ENCODE measurements at places on chromosomes 16 and 17.
A peak's percentile ranks its signal among the peaks of the same experiment; 100 is the strongest.

- no peak for DNase-seq
These were observed 41.8 kb upstream of the CNTNAP4 start for GRCh38 chr16:76235426-76235825.

DNA sequence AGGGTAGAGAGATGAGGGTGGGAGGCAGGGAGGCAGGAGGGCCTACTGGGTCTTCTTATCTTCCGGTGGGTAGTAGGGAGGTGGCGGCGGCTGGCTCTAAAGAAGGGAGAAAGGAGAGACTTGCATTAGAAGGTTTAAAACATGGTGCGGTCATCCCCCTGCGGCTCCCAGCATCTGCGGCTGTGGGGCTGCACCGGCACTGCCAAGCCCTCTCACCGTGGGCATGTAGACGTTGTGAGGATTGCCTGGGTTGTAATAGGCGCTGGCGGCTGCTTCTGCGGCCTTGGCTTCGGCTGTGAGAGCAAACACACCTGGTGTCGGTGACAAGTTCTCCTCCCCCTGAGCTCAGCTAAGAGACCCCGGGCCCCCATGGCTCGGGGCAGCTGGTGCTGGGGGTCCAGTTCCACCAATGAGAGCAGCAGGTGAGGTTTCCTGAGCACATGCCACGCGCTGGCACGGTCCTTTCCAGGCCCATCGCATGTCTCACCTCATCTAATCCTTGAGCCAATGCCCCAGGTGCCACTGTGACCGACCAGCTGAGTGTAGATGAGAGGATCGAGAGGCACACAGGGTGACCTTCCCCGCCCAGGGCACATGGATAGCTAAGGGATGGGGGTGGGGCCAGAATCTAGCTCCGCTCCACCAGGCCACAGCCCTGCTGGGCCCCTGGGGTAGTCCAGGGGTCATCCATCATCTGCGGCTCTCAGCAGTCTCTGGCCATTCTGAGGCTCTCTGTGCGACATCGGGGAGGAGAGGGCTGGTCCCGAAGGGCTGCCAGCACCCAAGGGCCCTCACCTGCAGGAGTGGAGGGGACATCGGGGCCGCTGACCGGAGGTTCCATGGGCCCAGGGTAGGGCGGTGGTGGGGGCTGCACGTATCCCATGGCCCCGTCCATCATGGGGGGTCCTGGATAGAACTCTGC is 2.7 kb upstream of the UNC13D start:
- DNase-seq = no peak

DNA sequence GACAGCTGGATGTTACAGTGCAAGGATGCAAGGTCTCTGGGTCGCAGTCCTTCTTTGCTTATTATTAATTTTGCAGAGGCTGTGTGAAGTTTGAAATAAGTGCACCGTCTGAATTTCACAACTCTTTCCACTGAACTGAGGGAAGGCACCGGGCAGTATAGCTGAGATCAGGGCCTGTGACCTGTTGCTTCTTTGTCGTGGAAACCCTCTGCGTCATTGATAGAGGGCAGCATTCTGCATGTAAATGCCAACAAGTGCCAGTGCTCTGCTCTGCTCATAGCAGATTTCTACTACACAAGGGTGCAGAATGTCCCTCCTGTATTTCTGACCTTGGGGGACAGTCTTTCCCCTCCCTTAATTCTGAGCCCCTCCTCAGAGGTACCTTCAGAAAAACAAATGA is 26.0 kb downstream of the CD300LF start:
- DNase-seq = no peak

- DNase-seq = peak; percentile 31
These were observed 12.9 kb downstream of the PLK1 start for GRCh38 chr16:23691483-23692189.

GRCh38 chr17:68491381-68492231 is 20.6 kb upstream of the PRKAR1A start:
- DNase-seq = peak; percentile 64

DNA sequence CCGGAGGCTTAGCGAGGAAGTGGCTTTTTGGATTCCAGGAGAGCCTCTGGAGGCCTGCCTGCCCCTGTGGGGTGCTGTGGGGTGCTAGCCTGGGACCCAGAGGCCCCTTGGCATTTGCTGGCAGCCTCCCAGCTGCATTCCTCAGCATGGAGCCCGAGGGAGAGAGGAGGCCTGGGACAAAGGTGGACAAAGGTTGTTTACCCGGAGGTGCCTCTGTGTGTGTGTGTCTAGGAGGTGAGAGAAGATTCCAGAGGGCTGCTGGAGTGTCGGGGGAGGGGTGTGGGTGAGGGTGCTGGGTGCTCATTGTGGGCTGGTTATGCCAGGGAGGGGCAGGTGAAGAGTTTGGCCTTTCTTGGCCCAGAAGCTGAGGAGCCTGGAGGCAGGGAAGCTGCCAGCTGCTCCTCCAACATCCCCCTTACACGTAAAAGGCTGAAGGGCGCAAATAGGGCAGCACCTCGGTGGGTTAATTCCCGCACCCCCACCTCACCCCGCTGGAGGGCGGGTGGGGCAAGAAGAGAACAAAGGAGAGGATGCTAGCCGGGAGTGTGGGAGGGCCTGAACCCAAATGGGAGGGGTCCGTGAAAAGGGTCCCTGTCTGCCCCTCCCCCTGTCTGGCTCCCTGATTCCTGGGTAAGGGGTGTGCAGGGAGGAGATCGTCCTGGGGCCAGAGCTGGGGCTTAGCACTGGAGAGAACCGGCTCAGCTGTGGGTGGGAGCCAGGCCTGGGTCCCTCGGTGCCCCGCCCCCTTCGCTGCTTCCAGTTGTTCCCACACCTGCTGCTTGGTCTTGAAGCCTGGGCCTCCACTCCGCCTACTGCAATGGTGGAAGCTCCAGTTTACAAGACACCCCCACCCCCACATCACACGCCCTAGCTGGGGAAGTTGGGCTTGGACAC is 9.9 kb downstream of the HEXIM2 start:
- peak; percentile 86 for DNase-seq

- DNase-seq = peak; percentile 48
These were observed 21.1 kb downstream of the ACSM1 start for GRCh38 chr16:20676268-20676825.

- DNase-seq = no peak
These were observed 254.1 kb upstream of the ZFHX3 start for GRCh38 chr16:73301984-73302383.

GRCh38 chr17:29243792-29244191 is 2.9 kb upstream of the CRYBA1 start:
- no peak for DNase-seq

DNA sequence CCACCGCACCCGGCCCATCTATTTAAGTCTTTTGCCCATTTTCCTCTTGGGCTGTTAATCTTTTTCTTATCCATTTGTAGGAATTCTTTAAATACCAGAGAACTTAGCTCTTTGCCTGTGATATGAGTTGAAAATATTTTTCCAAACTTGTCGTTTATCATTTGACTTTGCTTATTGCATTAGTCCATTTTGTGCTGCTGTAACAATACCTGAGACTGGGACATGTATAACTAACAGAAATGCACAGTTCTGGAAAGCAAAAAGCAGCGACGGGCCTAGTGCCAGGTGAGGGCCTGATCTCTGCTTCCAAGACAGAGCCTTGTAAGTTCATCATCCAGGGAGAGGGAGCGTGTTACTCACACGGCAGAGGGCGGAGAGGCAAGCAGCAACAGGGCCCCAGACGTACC is 25.6 kb upstream of the BHLHA9 start:
- no peak for DNase-seq

DNA sequence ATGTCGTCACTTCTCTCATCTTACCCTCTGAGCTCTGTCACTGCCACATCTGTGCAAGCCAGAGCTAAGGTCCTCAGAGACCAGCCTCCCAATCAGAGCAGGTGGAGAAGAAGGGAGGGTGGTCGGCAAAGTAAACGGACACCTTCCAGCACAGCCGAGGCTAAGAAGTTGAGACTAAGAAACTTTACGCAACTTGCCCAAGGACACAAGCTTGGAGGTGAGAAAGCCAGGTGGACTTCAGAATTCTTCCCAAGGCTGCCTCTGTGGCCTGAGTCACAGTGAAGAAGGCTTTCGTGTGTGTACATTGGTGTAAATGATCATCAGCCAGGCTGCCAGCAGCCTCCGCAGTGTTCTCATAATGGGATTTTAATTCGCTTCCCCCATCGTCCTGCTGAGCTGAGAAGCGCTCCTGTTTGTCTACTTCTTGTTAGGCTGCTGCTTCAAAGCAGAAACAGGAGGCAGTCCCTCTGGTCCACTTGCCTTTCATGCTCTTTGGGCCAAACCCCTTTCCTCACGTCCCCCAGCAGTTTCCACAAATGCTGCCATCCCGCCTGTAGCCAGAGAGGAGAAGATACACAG is 125.0 kb upstream of the RPL38 start:
- DNase-seq = no peak

GRCh38 chr16:73306901-73307413 is 259.0 kb upstream of the ZFHX3 start:
- DNase-seq = no peak

GRCh38 chr16:26993511-26993910 is 73.2 kb upstream of the C16orf82 start:
- DNase-seq = no peak

- DNase-seq = peak; percentile 69
These were observed 199.5 kb upstream of the NLRP1 start for GRCh38 chr17:5783851-5784250.

DNA sequence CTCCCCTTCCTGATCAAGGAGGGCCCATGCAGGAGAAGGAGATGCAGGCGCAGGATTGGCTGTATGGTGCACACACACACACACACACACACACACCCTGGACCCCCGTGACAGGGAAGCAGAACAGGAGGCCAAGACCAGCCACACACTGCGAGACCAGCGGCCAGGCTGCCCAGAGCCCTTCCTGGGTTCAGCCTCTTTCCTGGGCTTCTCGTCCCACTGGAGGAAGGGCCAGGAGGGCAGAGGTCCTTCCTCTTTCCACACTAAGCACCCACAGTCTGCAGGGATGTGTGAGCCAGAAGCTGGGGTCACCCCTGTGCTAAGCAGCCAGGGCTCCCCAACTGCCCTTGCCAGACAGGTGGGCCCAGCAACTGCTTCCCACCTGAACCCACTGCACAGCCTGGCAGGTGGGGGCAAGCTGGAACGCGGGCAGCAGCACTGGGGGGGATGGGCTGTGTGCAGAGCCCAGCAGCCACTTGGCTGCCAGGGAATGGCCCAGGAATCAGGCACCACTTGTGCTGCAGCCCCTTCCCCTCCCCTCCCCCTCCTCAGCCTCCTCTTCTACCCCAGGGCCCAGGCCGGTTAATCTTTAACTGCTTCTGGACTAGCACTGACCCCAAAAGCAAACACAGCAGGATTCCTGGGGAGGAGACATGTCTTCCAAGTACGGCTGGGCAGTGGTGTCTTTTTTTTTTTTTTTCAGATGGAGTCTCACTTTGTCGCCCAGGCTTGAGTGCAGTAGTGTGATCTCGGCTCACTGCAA is 44.6 kb upstream of the SLC38A10 start:
- no peak for DNase-seq

GRCh38 chr17:6995500-6996255 is at the start of gene ALOX12:
Gene ALOX12 (plus strand): TSS chr17:6996049. CDS start chr17:6996118, 69 bp downstream.
- peak; percentile 76 for DNase-seq

DNA sequence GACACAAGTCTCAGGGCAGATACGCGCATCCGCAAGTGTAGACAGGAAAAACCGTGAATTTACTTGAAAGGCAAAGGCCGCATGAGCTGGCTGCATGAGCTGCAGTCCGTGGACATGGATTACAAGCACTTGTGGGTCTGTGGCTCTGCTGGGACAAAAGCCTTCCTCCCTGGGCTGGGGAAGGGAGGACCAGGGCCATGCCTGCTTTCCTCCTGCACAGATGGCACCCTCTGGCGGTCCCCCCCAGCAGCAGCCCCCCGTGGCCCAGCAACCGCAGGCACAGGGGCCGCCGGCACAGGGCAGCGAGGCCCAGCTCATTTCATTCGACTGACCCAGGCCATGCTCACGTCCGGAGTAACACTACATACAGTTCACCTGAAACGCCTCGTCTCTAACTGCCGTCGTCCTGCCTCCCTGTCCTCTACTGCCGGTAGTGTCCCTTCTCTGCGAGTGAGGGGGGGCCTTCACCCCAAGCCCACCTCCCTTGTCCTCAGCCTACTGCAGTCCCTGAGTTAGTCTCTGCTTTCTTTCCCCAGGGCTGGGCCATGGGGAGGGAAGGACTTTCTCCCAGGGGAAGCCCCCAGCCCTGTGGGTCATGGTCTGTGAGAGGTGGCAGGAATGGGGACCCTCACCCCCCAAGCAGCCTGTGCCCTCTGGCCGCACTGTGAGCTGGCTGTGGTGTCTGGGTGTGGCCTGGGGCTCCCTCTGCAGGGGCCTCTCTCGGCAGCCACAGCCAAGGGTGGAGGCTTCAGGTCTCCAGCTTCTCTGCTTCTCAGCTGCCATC is 1.7 kb upstream of the MRPL12 start:
- DNase-seq = peak; percentile 28

- peak; percentile 56 for DNase-seq
These were observed 21.2 kb downstream of the ZNF469 start for GRCh38 chr16:88403794-88404581.

- DNase-seq = no peak
These were observed 71.3 kb downstream of the AMFR start for GRCh38 chr16:56354016-56354415.

DNA sequence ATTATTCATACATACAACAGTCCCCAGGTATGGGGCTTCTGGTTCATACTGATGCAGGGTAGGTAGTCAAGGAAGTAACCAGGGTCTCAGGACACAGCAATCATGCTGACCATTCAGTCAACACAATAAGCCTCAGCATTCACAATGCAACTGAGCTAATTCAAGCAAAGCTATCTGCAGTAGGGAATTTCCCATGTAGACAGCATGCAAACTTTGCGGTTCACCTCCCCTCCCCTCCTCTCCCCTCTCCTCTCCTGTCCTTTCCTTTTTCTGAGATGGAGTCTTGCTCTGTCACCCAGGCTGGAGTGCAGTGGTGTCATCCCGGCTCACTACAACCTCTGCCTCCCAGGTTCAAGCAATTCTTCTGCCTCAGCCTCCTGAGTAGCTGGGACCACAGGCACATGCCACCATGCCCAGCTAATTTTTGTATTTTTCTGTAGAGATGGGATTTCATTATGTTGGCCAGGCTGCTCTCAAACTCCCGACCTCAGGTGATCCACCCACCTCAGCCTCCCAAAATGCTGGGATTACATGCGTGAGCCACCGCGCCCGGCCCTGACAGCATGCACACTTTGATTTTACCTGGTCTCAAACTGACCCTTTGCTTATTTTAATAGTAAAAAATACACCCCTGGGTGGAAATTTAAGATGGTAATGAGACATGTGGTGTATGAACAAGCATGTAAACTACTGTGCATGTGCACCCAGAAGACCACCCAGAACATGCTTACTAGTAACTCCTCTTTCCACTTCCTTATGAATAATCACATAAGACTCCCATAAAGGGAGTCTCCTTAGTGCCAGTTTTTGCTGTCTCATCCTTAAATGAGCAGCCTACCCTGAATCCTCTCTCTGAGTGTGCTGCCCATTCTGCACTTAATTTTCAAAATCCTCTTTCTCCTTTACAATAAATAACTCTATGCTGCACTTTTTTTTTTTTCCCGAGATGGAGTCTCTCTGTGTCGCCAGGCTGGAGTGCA is 9.3 kb upstream of the RNF135 start:
- peak; percentile 17 for DNase-seq

Data from epithelial cell of esophagus (primary cell).